ENCODE measurements at places on chromosomes 1 and 21. TPM values are rescaled to one million over a fixed set of nuclear protein-coding genes. Genes with fewer than 3 reads are reported as not detected.
A peak's percentile ranks its signal among the peaks of the same experiment; 100 is the strongest.

DNA sequence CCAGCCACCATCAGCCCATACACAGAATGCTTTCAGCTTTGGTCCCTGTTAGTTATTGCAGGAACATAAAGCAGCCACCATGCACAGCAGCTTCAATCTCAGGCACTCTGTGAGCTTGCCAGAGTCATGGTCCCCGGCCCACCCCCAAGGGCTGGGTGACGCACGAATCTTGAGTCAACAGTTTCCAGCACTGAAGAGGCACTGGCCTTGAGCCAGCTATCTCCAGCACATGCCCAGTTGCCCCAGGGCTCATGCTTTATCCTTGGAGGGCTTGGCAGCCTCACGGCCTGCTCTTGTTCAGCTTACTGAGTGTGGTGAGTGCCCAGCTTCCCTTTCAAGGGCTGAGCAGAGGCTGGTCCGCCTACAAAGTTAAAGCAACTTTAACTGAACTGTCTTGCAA is 200.7 kb upstream of the RAB4A start:
- no peak overlapping the region for H3K4me3 ChIP-seq
- no peak overlapping the region for H3K27ac ChIP-seq
- no peaks in the 10 kb centered on the region for H3K36me3 ChIP-seq
- peaks cover 8% of the 10 kb centered on the region for H3K27me3 ChIP-seq
- peak; percentile 35 for DNase-seq

DNA sequence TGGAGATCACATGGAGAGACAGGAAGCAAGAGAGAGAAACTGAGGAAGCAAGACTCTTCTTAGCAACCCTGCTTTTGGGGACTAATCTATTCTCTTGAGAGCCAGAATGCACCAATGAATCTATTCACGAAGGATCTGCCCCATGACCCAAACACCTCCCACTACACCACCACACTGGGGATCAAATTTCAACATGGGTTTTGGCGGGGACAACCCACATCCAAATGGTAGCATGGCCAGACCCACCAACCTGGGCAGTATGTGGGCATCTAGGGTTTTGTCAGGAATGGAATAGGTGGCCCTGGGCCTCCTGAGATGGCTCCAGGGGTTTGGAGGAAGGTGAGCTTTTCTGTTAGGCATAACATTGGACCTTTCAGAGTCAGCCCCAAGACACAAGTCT is 33.7 kb downstream of the NENF start:
- no peak overlapping the region for H3K4me3 ChIP-seq
- no peaks in the 10 kb centered on the region for H3K36me3 ChIP-seq
- no peak overlapping the region for H3K27ac ChIP-seq
- H3K4me1 ChIP-seq, result no peaks in the 10 kb centered on the region
- no peaks in the 10 kb centered on the region for H3K27me3 ChIP-seq

CSRP1 gene
- 71.7 TPM for total RNA-seq

GBP3 gene
- total RNA-seq, result 38.6 TPM
